ENCODE measurements at places on chromosomes 16 and 17.

GRCh38 chr16:80171199-80171598, 369.6 kb upstream of the DYNLRB2 start:
- peaks cover 9% of the 10 kb centered on the region for H3K27me3 ChIP-seq
- no peak for DNase-seq
- H3K4me3 ChIP-seq: no peak overlapping the region
- no peak overlapping the region for H3K27ac ChIP-seq
- no peaks in the 10 kb centered on the region for H3K4me1 ChIP-seq
- no peaks in the 10 kb centered on the region for H3K36me3 ChIP-seq

DNA sequence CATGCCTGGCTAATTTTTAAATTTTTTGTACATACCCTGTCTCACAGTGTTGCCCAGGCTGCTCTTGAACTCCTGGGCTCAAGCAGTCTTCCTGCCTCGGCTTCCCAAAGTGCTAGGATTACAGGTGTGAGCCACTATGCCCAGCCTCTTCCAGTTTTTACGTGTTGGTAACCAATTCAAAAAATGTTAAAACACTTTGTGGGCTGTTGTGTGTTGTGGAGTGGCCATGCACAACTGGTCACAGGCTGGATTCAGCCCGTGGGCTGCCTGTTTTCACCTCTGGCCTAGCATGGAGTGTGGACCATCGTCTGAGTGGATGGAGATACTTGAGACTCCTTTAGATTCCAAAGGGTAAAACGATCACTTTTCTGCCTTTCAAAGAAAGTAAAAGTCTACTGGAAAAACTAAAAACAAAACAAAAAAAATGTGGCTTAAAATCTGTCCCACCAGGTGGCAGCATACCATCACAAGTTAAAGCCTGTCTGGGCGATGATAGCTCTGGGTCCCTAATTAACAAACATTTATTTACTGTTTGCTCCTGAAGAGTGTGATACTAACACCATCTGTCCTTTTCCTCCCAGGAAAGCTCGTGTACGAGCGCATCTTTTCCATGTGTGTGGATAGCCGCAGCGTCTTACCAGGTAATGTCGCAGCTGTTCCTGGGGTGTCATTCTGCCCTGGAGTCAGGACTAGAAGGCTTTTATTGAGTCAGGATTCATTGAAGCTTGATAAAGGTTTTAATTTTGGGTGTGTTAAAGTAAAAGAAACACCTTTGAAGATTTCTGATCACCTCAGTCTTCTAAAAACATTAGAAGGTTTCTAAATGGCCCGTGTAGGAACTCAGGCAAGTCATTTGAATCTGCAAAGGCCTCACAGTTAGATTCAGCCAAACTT, 45.8 kb downstream of the VPS35L start:
- H3K36me3 ChIP-seq: peaks cover 31% of the 10 kb centered on the region
- no peaks in the 10 kb centered on the region for H3K4me1 ChIP-seq
- H3K27me3 ChIP-seq: no peaks in the 10 kb centered on the region
- peak overlapping the region; percentile 59 for H3K27ac ChIP-seq

GRCh38 chr17:38454532-38454931, 26.3 kb downstream of the ARHGAP23 start:
- H3K27me3 ChIP-seq: no peaks in the 10 kb centered on the region
- no peak for DNase-seq
- peak overlapping the region; percentile 81 for H3K27ac ChIP-seq
- H3K4me1 ChIP-seq: peaks cover 65% of the 10 kb centered on the region

GRCh38 chr16:35533683-35534082, 2074.3 kb downstream of the TP53TG3F start:
- no peak overlapping the region for H3K4me3 ChIP-seq
- H3K36me3 ChIP-seq: no peaks in the 10 kb centered on the region
- no peak overlapping the region for H3K27ac ChIP-seq
- H3K27me3 ChIP-seq: no peaks in the 10 kb centered on the region

- H3K4me1 ChIP-seq: peaks cover 14% of the 10 kb centered on the region
- DNase-seq: no peak
- no peaks in the 10 kb centered on the region for H3K27me3 ChIP-seq
- H3K27ac ChIP-seq: no peak overlapping the region
Observed at GRCh38 chr17:17232303-17232621, 4.7 kb downstream of the FLCN start.
